ENCODE measurements at places on chromosomes 4 and X.

- DNase-seq: no peak
Measured at GRCh38 chr4:8768357-8768999, 103.2 kb downstream of the HMX1 start.

DNA sequence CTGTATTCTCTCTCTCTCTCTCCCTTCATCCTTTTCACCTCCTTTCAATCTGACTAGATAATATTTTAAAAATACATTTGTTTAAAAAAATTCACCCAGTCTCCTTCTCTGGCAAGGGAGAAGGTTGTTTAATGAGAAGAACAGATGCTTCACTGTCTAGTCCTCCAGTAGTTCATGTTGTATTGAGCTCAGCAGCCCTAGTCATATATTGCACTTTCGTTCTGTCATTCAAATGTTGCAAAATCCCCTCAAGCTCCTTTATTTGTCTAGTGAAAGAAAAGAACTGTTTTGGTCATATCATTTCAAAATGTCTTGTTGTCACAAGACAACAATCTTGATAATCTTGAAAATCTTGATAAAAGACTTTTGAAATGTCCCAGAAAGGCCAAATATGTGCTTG lies 248.0 kb downstream of the GALNTL6 start:
- peak; percentile 22 for DNase-seq

GRCh38 chr4:161252520-161253141 lies 911.2 kb downstream of the FSTL5 start:
- peak; percentile 26 for DNase-seq

- DNase-seq: peak; percentile 91
Measured at GRCh38 chr4:57100979-57101651, 9.1 kb downstream of the IGFBP7 start.

GRCh38 chrX:40471965-40472648 lies 108.7 kb upstream of the ATP6AP2 start:
- DNase-seq: peak; percentile 38

All from trophoblast cell (in vitro differentiated cells and primary cell).